ENCODE measurements at places on chromosomes 6 and 20.

GRCh38 chr6:125670568-125670967 lies 78.9 kb upstream of the HEY2 start:
- no peak for DNase-seq

- no peak for DNase-seq
Observed at GRCh38 chr20:64131406-64131805, 24.0 kb upstream of the NPBWR2 start.

GRCh38 chr6:21597801-21598673 lies 4.5 kb downstream of the SOX4 start:
- no peak for DNase-seq

DNA sequence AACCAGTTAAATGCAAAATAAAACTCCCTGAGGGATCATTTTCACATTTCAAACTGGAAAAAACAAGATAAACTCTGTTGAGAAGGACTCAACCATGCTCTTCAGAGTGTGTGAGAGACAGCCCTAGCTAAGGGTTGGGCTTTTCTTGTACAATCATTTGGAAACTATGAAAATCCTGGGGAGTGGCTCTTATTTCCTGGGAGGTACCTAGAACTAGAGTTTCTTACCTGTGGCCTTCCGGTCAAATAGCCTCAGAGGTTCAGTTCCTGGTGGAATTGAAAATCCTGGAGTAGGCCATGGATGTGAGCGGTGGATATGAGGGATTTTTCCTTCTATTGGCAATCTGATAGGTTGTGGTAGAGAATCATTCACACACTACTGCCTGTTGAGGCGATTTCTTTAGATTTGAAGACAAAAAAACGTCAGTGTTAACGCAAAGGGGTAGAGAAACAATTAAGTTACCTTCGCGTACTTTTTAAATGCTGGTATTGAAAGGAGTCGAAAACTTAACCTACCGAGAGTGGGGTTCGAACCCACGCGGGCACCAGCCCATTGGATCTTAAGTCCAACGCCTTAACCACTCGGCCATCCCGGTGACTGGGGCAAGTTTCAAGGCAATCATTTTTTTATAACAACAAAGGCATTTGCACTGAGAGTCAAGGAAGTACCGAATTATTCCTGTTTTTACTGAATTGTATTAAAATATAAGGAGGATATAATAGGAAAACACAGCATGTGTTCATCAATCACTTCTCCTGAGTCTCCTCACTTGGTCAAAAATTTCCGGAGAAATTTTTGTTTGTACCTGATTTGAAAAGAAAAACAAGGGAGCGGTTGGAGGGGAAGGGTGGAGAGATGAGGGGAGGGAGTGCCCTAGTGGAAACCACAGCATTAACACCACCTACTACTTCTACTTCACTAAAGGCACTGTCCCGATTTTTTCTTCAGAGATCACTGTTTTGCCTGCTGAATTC lies 191.3 kb downstream of the OR2B2 start:
- no peak for DNase-seq

DNA sequence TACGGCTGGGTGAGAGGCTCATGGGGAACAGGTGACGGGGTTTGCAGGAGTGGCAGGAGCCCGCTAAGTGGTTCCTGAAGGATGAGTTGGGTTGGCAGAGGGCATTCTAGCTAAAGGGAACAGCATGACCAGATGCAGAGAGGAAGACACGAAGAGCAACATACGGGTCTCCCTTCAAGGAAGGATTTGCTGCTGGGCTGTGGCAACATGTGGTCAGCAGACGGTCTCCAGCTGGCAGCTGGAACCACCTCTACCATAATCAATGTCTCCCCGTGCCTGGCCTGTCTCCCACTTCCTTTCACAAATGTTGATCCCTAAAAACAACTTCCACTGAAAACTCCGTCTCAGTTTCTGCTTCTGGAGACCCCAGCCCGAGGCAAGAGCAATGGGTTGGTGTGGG lies 80.6 kb upstream of the SULF2 start:
- DNase-seq, result no peak

- DNase-seq, result no peak
Observed at GRCh38 chr6:56593801-56594318, 48.8 kb downstream of the DST start.

DNA sequence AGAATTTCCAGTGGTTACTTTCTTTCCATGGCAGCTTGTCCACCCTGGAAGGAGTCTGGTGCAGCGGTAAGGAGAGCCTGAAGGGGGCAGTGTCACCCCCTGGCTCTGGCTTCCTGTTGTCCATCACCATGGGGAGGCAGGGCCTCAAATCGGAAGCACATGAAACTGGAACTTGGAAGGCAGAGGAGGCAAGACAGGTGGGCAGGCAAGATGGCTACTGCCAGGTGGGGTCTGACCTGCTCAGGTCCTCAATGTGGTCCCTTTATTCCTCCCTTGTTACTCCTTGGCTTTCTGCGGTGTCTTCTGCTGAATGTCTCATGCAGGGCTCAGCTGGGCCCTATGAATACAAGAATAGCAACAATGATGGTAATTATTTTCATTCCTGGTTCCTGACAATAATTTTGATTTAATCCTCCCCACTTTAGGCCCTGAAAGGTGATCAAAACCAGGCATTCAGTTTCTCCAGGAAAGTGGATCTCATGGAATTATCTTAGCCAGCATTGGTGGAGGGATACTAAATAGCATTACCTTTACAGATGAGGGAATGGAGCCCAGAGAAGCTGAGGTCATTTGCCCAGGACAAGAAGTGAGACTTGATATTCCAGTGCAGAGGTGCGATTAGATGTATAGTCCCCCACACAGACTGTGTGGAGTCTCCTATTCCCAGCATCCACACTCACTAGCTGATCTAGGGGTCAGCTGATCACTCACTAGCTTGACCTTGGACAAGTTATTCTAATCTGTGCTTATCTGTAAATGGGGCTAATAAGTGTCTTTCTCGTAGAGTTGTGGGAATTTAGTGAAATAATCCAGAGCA lies 17.6 kb upstream of the SNAI1 start:
- DNase-seq, result no peak

- no peak for DNase-seq
Observed at GRCh38 chr20:10855778-10856177, 182.0 kb upstream of the JAG1 start.

DNA sequence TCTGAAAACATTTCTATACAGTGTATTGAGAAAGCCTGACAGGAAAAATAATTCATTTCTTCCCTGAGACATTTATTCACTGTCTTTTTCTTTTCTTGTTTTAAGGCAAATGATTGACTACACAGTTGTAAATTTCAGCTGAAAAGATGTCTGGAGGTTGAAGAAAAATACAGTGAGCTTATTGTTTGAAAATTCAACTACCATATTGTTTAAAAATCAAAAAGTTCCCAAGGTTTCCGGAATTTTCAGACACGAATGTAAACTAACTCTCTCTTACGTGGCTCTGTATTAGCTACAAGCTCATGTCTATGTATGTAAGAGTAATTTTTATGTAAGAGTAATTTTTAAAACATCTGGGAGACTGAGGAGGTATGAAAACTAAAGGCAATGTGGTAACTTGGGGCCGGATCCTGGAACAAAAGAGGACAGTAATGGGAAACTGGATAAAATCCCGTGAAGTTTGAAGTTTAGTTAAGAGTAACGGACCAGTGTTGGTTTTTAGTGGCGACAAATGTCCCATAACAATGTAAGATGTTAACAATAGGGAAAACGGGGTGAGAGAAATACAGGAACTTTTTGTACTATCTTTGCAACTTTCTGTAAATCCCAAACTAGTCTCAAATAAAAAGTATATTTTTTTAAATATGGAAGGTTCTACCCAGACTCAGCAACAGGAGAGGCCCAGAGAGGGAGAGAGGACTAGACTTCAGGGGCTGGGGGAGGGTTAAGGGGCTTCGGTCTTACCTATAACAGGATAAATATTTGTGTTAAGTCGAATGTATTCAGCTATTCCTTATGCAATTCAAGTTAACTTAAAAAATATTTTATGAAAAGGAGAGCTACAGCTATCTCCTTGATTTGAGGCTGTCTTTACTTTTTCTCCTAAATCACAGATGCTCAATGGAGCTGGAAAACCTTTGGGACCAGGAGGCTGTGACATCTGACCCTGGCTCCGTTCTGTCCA lies 1.3 kb downstream of the PTGIS start:
- no peak for DNase-seq

GRCh38 chr6:5123296-5124143 lies 38.4 kb downstream of the PPP1R3G start:
- DNase-seq, result no peak

- no peak for DNase-seq
Observed at GRCh38 chr6:3749977-3750316, 1.6 kb downstream of the PXDC1 start.

DNA sequence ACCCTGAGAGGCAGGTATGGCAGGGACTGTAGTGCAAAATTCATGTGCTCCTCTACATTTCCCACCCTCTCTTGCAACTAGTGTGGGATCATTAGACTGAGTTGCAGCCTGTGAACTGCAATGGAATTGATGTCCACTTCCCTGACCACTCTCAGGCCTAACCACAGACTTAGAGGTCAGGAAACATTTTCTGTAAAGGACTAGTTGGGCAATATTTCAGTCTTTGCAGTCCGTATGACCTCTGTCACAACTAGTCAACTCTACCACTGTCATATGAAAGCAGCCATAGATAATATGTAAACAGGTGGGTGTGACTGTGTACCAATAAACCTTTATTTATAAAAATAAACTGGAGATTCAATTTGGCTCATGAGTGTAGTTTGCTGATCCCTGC lies 134.4 kb upstream of the TOP1 start:
- no peak for DNase-seq

All from activated CD4-positive, CD25-positive, alpha-beta regulatory T cell treated with anti-CD3 and anti-CD28 coated beads, Interleukin-2, amount 50 U/mL, for 72 hours (primary cell).